Activated naive CD8-positive, alpha-beta T cell treated with anti-CD3 and anti-CD28 coated beads, Interleukin-2, amount 10 ng/mL, durations not matched to agents 7 days and 5 days (primary cell): ENCODE measurements at places on chromosomes 4 and X. TPM values are rescaled to one million over a fixed set of nuclear protein-coding genes. Genes with fewer than 3 reads are reported as not detected.

DNA sequence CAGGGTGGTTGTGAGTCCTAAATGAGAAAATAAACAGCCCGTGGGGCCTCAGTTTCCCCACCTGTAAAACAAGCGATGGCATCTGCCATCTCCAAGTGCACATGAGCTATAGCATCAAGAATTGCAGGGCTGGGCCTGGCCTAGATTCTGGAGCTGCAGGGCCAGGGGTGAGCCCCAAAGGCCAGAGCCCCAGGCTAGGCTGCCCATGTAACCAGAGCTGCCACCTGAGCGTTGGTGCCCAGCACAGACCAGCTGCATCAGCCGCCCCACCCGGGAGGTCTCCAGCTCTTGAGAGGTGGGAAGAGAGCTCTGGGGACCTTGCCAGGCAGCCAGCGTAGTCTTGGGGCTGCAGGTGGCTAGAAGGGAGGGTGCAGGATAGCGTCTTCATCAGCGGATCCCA lies 27.0 kb upstream of the GPR78 start:
- no peak for DNase-seq

- no peak for DNase-seq
Observed at GRCh38 chr4:7922466-7922865, 17.2 kb downstream of the AFAP1 start.

GRCh38 chr4:153238135-153238919 lies 34.1 kb downstream of the TRIM2 start:
- DNase-seq = no peak

- DNase-seq = no peak
Observed at GRCh38 chr4:92303621-92304027, at the start of gene GRID2. TSS of gene GRID2 (plus strand) at chr4:92303966.

DNA sequence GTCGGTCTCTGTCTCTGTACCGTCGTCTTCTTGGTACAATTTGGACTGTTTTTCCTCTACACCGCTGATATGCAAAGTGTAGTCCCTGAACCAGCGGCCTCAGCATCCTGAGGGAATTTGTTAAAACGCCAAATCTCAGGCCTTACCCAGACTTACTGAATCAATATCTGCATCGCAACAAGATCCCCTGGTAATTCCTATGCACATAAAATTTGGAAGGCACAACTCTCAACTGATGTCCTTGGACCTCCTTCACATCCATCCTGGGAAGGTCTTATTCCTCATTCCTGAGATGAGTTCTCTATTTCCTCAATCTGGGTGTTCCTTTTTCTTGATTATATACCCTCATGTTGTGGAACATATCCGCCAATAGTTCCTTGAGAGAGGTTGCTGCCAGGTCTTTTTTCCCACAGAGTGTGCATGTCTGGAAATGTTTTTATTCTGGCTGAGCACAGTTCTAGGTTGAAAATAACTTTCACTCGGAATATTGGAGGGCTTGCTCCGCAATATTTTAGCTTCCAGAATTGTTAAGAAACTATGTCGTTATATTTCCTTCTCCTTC lies 738 bp upstream of the HPF1 start:
- no peak for DNase-seq

DNA sequence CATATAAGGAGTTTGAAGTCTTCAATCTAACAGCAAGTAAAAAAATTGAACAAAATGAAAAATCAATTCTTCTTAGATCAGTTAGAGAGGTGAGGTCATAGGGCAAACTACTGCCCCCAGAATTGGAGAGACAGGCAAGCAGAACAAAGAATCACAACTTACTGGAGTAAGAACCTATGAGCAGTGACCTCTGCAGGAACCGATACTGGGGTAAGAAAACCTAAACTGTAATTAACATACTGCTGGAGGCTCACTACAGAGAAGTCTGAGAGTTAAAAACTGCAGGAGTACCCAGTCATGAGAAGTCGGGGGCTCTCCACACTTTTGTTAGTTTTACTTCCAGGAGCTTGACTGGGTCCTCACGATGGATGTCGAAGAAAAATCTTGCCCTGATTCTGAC lies 16.0 kb downstream of the CLDN22 start:
- no peak for DNase-seq

DNA sequence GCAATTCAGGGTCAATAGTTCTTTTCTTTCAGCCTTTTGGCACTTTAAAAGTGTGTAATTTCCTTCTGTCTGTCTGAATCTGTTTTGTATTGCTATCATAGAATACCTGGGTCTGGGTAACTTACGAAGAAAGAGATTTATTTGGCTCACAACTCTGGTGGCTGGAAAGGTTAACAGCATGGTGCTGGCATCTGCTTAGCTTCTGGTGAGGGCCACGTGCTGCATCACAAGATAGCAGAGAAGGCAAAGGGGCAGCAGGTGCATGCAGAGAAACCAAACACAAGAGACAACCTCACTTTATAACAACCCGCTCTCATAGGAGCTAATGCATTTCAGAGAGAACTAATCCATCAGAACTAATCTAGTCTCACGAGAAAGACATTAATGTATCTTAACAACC lies 18.8 kb downstream of the RGN start:
- DNase-seq = no peak

- no peak for DNase-seq
Observed at GRCh38 chr4:184795214-184795844, 30.4 kb downstream of the ACSL1 start.

DNA sequence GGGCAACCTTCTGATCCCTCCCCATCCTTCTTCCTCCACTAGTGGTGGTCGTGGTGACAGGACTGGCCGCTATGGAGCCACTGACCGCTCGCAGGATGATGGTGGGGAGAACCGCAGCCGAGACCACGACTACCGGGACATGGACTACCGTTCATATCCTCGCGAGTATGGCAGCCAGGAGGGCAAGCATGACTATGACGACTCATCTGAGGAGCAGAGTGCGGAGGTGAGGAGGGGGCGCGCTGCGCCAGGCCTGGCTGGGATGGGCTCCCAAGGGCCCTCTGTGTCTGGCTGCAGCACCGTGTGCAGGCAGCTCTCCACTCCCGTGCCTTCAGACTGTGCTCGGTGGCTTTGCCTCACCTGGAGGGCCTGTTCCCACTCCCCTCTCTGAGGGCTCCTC lies 24.3 kb downstream of the RBM10 start:
- DNase-seq = no peak

- DNase-seq = no peak
Observed at GRCh38 chr4:104818579-104818978, 323.9 kb upstream of the CXXC4 start.

GRCh38 chr4:85760511-85760910 lies 285.6 kb downstream of the ARHGAP24 start:
- no peak for DNase-seq

DNA sequence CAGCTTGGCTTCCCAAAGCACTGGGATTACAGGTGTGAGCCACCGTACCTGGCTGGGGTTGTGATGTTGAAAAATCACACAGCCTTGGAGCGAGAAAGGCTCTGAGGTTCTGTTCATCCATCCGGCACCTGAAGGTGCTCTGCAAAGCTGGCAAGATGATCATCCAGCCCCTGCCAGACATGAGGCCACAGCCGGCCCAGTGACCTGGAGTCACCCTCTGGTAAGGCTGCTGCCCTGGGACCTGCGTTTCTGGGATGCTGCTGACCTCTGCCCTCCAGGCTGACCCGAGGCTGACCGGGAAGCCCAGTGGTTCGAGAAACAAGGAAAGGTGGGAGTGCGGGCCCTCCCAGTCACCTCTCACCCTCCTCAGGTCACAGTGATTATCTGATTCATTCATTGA lies 13.5 kb upstream of the WFS1 start:
- no peak for DNase-seq

- no peak for DNase-seq
Observed at GRCh38 chrX:13360146-13360545, 40.3 kb upstream of the ATXN3L start.

- DNase-seq = no peak
Observed at GRCh38 chr4:42673082-42673425, 16.1 kb upstream of the ATP8A1 start.

GRCh38 chr4:108890484-108890881 lies 127.6 kb upstream of the ETNPPL start:
- DNase-seq = no peak

GRCh38 chr4:70687392-70687791 lies 940 bp upstream of the UTP3 start:
- DNase-seq = no peak

- no peak for DNase-seq
Observed at GRCh38 chr4:121255986-121256750, 92.0 kb upstream of the TNIP3 start.

DNA sequence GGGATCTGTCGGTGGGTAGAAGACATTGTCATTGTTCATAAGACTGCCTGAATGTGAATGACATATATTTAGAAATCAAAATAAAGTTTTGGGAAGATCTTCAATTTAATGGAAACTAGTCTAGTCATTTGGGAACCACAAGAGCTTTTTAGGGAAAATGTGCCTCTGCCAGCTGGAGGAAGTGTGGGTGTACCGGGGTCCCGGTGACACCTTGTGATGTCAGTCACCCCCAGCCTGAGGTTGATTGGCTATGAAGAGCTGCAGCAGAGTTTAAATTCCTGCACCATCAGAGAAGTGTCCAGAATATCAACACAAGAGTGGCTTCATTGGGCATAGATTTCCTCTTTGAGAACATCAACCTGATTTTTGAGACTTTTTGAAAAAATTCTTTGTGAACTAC lies at the start of gene DMP1:
Gene DMP1 (plus strand): TSS at position 301 of the 400 bp plus-strand sequence. CDS start 6,213 bp downstream, outside the sequence.
- no peak for DNase-seq

DNA sequence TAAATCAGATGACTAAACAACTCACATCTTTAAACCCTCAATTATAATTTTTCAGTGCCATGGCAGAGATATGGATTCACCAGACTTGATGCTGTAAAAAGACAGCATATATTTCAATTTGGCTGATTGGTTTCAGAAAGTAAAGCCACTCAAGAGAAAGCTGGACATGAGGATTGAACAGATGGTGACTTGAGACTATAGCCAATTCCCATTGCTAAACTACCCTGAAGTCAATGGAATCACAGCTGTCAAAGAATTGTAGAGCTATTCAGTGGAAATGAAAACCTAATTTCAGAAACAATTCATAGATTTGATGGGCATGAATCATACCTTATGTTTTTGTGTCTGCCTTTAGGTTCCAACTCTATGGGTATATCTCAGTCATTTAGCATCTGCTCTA lies 510.6 kb upstream of the BOD1L1 start:
- DNase-seq = no peak

DNA sequence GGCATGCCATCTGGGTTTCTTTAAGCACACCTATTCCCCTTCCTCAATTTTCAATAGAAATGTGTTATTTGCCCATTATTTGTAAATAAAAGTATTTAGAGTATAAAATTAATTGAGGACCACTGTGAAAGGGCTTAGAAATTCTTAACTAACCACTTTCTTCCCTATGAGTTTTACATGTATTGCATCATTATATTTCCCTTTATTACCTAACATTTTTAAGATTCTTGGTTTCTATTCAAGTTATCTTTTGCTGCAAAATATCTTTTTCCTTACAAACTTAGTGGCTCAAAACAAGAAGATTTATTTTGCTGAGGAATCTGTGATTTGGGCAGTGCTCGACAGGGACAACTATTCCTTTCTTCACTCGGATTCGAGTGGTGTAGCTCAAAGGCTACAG lies 40.5 kb downstream of the GRID2 start:
- DNase-seq = no peak

- DNase-seq = no peak
Observed at GRCh38 chr4:160142579-160142978, 1039.7 kb downstream of the RAPGEF2 start.

DNA sequence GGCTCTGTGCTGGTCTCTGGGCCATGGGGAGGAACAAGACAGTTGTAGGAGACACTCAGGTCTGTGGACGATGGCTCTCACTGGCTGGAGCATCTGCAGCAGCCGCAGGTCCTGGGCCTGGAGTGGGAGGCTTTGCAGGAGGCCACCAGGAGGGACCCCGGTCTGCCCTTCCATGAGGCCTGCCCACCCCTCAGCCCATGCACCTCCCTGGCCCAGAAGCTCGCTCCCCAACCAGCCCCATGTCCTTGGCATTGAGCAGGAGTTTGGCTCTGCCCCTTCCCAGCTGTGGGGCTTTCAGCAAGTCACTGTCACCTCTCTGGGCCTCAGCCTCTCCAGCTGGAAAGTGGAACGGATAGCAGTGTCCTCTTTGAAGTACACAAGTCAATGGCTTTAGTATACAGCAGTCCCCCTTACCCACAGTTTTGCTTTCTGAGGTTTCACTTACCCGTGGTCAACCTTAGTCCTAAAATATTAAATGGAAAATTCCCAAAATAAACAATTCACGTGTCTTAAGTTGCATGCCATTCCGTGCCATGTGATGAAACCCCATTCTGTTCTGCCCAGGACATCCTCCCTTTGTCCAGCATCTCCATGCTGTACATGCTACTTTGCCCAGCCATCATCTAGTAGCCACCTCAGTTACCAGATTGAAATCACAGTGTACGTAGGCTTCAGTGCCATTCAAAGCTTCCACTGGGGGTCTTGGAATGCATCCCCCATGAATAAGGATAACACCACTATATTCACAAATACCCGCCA lies 104.0 kb downstream of the CPZ start:
- DNase-seq = no peak

- DNase-seq = peak; percentile 39
Observed at GRCh38 chrX:16123222-16123786, at the start of gene GRPR. TSS of gene GRPR (plus strand) at chrX:16123565. CDS start at chrX:16123954, 389 bp downstream.

DNA sequence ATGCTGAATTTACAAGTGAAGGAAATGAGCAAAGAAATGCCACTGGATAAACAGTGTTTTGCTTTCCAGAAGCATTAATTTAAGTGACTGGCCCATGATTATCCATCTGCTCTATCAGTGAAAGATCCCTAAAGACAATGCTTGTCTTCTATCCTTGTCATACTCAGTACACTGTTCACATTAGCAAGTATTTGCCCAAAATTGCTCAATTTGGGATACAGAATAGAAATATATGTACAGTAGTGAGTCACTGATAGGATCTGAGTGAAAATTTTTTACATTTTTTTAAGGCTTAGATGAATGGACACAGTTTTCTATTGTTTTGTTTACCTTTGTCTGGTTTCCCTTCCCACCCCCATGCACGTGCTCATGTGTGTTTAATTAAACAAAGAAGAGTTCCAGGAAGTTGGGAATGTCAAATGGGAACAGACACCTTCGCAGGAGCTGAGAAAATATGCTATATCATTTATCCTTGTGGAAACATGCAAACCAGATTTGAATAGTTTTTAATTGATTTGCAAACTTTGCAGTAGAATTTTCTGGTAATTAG lies 656.3 kb downstream of the RPA4 start:
- no peak for DNase-seq

DNA sequence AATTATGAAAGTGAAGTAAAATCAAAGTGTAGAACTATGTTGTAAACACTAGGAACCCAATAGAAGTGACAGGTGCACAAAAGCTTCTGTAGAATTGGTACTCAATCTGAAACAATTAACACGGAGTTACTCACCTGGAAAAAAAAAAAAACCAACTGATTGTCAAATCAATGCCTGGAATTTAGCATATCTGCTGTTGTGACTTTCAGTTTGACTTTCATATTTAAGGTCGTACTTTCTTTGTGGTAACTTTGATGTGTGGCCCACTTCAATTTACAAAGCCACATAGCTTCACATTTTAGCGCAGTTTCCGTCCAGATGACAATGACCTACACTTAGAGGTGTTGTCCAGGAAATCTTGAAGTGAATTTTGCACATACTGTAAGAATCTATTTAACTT lies 1124.9 kb downstream of the STIM2 start:
- no peak for DNase-seq

PRDM5 gene
- 0.26 TPM for total RNA-seq

PNMA6A gene
- 0.97 TPM for total RNA-seq

PRR27 gene
- not detected for total RNA-seq

DUSP21 gene
- not detected for total RNA-seq

BRS3 gene
- total RNA-seq = not detected

FGFRL1 gene
- 15.5 TPM for total RNA-seq

CHRDL1 gene
- not detected for total RNA-seq

PAGE2 gene
- total RNA-seq = not detected

PLP1 gene
- total RNA-seq = not detected

PIGA gene
- total RNA-seq = 21.6 TPM
